ENCODE measurements at places on chromosomes 6 and 20.

- DNase-seq = no peak
Measured at GRCh38 chr6:69116658-69117057, 481.6 kb downstream of the ADGRB3 start.

GRCh38 chr6:152982904-152983636 is at the start of gene FBXO5:
Gene FBXO5, minus strand, starts transcription at chr6:152983041. Its CDS starts 82 bp downstream, at chr6:152982959.
- peak; percentile 92 for DNase-seq

DNA sequence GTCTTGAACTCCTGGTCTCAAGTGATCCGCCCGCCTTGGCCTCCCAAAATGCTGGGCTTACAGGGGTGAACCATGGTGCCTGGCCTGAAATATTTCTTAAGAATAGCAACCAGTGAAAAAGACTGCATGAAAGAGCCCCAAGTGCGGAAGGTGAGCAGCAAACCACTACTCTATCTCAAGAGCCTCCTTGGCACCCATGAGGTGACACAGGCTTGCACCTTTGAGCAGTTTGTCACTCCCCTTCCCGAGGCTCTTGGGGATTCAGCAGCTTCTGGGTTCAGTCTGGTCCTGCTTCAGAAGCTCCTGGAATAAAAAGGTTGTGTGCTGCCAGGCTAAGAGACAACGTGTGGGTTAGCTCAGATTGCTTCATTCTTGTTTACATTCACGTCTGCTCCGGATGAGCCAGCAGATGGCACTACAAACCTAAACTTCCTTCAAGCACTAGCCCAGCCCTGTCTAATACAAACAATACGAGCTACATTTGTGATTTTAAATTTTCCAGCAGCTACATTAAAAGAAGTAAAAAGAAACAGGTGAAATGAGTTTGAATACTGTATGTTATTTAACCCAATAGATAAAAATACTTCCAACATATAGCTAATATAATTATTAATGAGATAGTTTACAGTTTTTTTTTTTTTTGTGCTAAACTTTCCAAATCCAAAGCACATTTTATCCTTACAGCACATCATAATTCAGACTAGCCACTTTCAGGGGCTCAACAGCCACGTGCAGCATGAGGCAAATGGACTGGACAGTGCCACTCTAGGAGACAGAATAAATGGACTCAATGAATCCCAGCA is 46.2 kb downstream of the GJA10 start:
- DNase-seq = peak; percentile 31

DNA sequence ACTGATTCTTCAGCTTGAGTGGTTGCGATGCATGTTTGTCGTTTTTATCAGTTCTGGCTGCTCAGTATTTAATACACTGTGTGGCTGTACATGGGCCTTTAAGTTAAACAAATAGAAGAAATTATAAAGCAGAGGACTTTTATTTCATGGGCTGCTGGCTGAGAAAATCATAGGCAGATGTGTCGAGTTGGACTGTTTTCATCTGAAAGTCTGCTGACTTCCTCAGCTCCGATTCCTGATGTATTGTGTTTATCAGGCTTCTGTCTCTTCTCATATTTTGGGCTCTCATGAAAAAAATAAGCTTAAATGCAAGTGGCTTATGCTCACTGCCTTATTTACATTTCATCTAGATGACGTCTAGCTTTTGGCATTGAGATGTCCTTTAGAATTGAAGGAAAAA is 129.5 kb upstream of the GGTLC1 start:
- no peak for DNase-seq

DNA sequence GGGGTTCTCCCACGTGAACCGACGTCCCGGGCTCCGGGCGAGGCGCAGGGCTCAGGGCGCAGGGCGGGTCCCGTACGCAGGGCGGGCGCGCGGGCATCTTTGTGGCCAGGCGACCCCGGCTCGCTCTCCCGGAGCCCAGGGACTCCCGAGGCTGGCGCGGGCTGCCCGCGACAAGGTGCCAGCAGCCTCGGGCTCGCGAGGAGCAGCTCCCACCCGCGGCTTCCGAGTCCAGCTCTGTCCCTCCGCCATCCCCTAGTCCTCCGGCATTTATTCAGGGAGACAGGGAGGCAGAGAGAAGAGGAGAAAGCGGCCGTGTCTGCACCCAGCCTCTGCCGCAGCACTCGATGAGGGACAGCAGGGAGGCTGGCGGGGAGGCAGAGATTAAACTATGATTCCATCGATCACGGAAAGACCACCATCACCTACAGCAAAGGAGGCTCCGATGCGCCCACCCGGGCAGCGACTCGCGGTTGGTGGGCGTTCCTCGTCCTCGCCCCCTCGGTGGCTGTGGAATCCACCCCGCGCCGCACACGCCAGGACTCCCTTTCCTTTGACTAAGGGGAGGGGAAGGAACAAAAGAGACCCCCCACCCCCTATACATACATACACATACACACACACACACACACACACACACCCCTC is 1.1 kb downstream of the RGS17 start:
- no peak for DNase-seq

GRCh38 chr20:56552911-56553629 is 20.0 kb downstream of the FAM209B start:
- DNase-seq = no peak

- no peak for DNase-seq
Measured at GRCh38 chr20:38962928-38963401, 821 bp downstream of the DHX35 start.

DNA sequence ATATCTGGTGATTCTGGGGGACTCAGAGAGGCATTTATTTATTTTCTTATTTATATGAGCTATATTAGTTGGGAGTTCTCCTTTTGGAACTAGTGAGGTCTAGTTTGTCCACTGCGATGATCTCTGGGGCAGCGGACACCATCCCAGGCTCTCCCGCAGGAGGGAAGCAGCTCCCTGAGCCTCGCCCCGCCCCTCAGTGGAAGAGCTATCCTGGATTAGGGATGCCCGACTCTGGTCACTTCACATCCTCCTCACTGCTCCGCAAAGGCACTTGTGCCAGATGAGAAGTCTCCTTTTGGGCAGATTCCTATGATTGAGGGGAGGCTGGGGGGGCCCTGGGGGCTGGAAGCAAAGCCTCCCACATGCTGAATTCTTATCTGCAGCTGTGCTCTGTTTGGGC is 3.6 kb upstream of the MAS1 start:
- DNase-seq = no peak

GRCh38 chr6:166307082-166308032 is 835 bp downstream of the PRR18 start:
- DNase-seq = no peak

- no peak for DNase-seq
Measured at GRCh38 chr6:34360556-34360955, 31.9 kb downstream of the NUDT3 start.

DNA sequence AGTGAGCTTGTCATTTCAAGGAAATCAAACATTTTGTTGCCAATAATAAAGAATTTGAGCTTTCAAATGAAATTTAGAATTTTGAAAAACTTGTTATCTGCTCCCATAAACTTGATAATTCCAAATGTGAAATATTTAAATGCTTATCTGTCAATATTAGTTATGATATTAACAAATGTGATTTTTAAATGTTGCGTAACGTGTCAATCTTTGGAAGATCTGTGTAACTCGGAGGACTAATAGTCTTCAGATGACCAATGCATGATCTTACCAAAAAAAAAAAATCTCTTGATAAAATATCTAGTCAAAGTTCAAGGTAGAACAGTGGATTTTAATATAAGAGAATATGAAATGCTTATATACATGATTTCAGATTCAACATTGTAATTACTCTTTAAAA is 274.5 kb upstream of the HSF2 start:
- no peak for DNase-seq

DNA sequence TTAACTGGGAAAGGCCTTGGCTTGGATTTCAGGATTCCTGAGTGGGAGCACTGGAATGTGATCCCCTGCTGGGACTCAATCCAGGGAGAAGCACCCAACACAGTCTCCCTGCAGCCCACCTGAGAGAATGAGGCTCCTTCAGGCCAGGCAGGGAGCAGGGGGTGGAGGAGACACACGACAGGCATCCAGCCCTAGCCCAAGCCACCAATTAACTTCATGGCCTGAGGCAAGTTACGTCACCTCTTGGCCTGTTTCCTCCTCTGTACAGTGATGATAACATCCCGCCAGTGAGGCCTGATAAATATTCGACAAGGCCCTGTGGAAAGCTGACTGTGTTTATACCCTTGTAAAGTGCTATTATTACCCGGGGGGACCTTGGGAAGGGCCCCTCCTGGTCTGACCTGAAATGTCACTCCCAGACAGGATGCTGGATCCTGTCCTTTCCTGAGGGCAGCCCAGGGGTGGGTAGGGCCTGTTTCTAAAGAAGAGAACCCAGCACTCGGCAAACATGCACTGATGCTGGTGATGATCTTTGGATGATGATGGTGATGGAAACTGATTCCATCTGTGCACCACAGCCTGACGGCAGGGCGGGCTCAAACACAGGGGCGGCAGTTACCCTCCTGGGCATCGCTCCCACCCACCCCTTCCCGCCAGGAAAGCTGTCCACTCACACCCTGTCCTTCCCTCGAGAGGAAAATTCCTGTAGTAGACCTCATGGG is 12.4 kb downstream of the FRS3 start:
- no peak for DNase-seq

- no peak for DNase-seq
Measured at GRCh38 chr20:23125159-23125558, 39.0 kb upstream of the CD93 start.

- no peak for DNase-seq
Measured at GRCh38 chr6:3264356-3264755, 5.6 kb downstream of the PSMG4 start.

DNA sequence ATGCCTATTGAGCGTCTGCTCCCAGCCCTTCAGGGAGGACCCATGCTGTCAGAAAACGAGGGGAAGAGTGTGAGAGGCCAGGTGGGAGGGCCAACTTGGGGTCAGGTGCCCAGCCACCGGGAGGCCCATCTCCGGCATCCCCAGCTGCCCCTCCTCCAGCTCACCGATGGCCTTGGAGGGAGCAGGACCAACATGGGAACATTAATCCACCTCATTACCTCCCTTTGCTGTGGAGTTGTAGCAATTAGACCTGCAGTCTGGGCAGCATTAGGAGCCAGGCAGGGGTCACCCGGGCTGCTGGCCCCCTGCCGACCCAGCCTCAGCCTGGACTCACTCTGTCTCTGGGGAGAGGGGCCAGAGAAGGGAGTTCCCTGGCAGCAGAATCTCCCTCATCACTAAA is 25.1 kb downstream of the DLGAP4 start:
- DNase-seq = no peak

DNA sequence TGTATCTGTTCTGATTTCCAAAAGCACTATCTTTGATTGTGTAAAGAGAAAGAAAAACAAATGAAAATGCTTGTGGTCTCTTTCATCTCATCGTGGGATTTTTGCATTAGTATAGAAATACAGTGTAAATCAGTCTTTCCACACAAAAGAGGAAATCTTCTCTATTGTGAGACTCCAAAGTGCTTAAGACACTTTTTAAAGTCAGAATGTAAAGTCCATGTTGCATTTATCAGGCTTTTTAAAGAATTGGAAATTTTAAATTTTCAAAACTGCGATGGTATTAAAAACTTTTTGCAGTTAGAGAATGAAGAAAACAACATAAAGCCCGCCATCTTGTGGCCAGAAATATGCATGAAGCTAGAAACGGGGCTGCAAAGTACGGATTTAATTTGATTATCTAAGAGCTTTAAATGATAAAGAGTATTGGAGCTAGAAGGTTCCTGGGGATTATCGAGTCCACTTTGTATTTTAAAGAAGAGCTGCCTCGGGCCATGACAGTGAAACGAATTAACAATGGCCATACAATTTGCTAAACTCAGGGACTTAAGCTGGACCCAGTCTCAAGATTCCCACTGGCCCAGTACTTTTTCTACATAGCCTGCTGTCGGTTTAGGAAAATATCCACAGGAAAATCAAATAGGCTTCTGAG is 339.6 kb downstream of the ARHGAP18 start:
- peak; percentile 10 for DNase-seq

DNA sequence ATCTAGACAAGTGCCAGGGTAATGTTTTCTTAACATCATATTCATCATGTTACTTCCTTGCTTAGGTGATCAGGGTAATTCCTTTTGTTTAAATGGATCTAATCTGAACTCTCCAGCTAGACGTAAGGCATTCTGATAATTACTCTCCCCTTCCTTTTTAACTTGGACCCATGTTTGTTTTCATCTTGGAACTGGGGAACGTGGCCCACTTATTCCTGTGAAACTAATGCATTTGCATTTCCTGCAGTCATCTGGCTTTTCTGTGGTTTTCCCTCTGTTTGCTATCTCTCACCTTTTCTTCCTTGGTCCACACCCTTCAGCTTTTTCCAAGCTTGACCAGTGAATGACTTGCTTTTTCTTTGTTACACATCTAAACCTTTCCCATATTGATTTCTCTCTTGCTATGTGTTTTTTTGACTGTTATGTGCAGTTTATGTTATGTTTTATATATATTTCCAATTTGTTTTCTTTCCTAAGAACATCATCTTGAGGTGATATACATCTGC is 33.3 kb downstream of the SLX4IP start:
- DNase-seq = no peak

- DNase-seq = no peak
Measured at GRCh38 chr6:106611030-106611429, 18.3 kb downstream of the RTN4IP1 start.

GRCh38 chr6:147005499-147005898 is 198.7 kb upstream of the STXBP5 start:
- no peak for DNase-seq

- DNase-seq = no peak
Measured at GRCh38 chr6:96116674-96117073, 100.9 kb downstream of the FUT9 start.

- no peak for DNase-seq
Measured at GRCh38 chr6:138824482-138825144, 28.7 kb downstream of the ECT2L start.

DNA sequence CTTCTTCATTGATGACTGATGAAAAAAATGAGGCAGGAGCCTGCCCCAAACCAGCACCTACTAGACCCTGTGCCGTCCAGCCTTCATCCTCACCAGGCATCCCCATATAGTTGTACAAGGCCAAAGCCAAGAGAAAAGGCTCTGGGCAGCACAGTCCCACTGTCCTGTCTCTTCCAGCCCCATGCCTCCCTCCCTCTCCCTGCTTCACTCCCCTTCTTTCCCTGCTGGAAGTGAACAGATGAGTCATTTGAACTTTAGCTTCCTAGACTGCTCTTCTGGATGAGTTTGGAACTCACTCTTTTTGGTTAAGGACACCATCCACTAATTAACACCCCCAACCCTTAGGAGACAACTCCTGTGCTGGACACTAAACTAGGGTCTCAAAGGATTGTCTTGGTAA is 235.2 kb downstream of the LRFN2 start:
- no peak for DNase-seq

- no peak for DNase-seq
Measured at GRCh38 chr6:146526192-146526591, 17.4 kb upstream of the RAB32 start.

- no peak for DNase-seq
Measured at GRCh38 chr6:32244270-32244669, 20.4 kb upstream of the NOTCH4 start.

DNA sequence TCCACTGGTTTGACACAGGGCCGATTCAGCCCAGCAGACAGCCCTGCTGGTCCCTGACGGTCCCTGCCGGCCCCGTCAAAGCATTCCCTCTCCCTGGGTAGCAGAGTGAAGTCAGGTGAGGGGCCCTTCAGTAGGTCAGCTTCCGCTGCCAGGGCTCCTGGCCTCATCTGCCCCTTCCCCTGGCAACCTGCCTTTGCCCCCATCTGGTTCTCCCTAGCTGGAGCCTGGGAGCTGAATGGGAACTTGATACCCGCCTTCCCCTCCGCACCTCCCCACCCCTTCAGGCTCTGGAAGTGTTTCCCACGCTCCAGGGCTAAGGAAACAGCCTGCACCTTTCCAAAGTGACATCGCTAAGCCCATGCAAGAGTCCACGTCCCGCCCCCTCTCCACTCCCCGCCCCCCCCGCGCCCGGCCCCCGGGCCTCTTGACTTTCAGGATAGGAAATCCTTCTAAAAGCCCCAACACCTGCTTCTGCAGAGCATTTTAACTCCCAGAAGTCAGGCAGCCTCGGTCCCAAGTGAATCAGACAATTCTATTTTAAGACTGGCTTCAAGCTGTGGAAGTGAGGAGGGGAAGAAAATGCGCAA is 53.3 kb downstream of the ISM1 start:
- DNase-seq = no peak
